ENCODE measurements at places on chromosomes 12 and 14. TPM values are rescaled to one million over a fixed set of nuclear protein-coding genes. Genes with fewer than 3 reads are reported as not detected.

GRCh38 chr14:90449411-90449810 lies 52.6 kb downstream of the CALM1 start:
- no peak for DNase-seq

DNA sequence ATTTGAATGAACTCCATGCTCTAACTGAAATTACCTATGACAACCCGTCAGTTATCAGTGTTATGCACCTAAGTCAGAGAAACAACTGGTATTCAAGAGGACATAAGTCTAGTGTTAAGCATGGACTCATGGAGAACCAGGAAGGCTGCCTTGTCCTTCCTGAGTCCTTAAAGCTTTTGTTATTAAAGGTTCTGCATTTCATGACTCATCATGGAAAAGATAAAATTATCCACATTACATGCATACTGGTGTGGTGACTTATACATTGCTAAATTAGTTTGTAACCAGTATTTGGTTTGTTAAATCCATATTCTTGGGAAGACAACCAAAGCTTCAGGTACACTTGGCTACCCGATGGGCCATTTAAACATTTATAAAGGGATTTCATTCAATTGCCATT lies 6.5 kb upstream of the OR4E1 start:
- no peak for DNase-seq

- no peak for DNase-seq
These were observed 18.7 kb downstream of the DTX1 start for GRCh38 chr12:113075137-113075683.

STAT6 gene
- 28.1 TPM for total RNA-seq

DNA sequence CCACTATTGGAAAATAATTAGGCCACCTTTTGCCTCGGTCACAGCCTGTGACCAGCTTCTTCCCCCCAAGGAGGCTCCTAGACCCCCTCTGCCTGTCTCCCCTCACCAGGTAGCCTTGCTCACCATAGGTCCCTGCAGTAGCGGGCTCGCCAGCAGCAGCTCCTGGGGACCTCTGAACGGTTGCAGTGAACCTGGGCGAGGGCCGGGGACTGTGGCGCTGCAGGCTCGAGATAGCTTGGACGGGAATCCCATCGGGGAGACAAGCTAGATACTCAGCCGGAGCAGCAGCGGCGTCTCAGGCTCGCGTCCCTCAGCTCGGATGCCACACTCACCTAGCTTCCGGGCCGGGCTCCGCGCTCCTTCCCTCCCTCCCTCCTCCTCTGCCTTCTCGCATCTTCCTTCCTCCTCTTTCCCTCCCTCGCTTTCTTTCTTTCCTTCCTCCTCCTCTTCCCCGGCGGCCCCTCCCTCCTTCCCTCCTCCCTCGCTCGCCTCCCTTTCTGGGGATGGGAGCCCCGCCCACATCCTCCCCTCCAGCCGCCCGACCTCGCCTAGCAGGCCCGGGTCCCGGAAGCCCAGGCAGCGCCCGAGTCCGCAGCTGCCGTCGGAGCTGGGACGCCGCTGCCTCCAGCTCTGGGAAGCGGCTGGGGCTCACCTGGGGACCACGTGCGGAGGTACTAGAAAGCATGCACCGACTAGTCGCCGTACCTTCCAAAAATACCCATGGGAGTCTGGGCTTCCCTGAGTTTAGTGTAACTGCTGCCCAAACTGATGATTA lies at the start of gene BMP4:
TSS of gene BMP4 (minus strand) at position 399 of the 775 bp plus-strand sequence. CDS start 4,603 bp downstream, outside the sequence.
- peak; percentile 97 for DNase-seq

Data from GM23338 (cell line).